NCI-H748 treated with DMSO at 0.1 percent for 48 hours (cell line): ENCODE measurements at places on chromosomes 13 and 19.

DNA sequence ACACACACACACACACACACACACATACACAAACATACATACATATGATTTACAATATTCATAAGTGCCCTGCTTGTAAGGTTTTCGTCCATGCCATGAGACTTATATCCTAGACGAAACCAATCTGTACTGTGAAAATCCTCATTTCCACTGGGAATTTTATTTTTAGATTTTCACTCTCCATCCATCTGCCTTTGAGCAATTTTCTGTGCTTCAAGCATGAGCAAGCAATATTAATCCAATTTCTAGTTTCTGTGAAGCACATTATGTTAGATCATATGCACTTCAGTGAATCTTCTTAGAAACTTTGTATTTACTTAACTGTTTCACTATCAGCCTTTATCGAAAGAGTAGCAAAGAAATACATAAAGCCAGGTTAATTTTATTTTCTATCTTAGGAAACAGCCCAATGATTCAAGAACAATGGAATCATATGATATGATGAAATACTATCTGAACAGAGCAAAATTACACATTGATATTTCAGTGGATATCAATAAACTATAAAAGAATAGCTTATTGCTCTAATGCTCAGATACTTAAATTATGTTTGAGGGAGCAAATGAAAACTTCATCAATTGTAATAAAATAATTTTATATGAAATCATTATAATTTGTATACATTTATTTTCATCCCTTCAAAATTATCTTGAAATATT, 1100.7 kb upstream of the MIR17HG start:
- no peak for DNase-seq

DNA sequence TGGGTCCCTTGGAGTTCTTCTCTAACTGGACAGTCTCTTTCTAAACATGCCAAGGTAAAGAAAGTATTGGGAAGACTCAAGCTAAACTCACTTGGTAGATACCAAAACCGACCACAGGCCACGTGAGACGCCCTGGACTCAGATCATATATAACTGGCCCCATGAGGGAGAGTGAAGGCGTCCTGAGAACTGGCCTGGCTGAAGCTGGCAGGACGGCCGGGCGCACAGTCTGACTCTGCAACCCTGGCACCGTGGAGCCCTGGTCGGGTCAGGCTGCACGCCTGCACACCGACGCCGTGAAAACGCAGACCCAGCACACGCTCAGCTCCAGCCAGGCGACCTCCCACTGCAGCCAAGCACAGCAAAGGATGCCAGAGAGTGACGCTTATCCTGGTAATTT, 122.5 kb upstream of the SPACA7 start:
- DNase-seq: no peak

GRCh38 chr13:111516712-111517640, 196.5 kb downstream of the TEX29 start:
- DNase-seq: no peak

GRCh38 chr19:48728911-48729664, 9.6 kb upstream of the MAMSTR start:
- no peak for DNase-seq

GRCh38 chr19:47435196-47435595, 15.9 kb upstream of the MEIS3 start:
- no peak for DNase-seq

- DNase-seq: no peak
These were observed 251.6 kb upstream of the TSHZ3 start for GRCh38 chr19:31600731-31601295.

GRCh38 chr13:24854311-24854710, 90.3 kb downstream of the RNF17 start:
- no peak for DNase-seq

DNA sequence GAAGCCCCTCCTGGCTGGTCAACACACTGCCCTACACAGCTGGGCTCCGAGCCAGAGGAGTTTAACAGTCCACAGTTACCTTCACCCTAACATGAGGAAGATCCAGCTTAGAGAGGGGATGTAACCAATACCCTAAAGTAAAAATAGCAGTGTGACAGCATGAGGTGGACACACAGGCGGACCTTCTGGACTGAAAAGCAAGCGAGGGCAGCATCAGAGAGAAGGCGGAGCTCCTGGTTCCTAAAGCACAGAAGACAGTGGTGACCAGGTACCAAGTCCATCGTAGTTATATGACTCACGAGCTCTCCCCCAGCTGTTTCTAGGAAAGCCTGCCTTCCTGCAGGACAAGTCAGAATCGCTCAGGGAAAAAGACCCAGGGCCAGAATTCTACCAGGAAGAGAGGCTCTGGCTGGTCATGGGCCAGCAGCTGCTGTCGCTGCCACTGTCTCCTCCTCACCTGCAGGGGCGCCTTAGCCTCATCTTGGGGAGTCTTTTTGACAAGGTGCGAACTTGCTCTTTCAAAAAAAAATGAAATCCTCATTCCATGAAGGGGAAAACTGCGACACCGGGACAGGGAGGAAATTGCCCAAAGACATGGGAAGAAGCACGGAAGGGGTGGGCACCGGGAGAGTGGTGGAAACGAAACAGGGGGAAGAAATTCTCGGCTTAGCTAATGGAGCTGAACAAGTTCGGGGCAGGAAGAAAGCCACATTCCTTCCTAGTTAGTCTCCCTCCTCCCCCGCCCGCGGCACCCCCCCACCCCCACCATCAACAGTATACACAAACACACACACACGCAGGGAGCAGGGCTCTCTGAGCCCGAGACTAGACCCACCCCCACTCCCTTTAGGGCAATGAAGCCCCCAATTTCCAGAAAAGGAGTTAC, 1.7 kb downstream of the ELL start:
- DNase-seq: peak; percentile 1

DNA sequence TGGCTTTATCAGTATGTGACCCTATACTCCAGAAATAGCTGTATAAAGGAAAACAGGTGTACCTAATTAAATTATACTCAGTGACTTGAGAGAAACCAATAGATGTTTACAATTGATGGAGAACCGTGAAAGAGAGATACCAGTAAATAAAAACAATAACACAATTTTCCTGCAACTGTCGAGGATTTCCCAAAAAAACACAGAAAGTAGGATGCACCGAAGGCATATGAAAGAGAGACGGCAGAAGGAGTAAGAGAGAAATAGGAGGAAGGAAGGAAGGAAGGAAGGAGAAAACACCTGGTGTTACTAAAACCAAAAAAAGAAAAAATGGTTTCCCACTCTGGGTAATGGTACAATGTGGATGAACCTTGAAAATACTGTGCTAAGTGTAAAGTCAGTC, 6.8 kb upstream of the ZNF229 start:
- DNase-seq: no peak

GRCh38 chr19:47473336-47473735, 1.6 kb upstream of the SLC8A2 start:
- DNase-seq: no peak

DNA sequence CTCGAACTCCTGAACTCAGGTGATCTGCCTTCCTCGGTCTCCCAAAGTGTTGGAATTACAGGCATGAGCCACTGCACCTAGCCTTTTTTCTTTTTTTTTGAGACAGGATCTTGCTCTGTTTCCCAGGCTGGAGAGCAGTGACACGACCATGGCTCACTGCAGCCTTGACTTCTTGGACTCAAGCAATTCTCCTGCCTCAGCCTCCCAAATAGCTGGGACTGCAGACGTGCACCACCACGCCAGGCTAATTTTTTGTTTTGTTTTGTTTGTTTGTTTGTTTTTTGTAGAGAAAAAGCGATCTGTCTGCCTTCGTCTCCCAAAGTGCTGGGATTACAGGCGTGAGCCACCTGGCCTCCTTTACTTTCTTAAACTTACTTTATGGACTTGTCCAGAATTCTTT, 6.5 kb upstream of the SIN3B start:
- DNase-seq: no peak
